D341Med (cell line): ENCODE measurements at places on chromosomes 3 and 15.

DNA sequence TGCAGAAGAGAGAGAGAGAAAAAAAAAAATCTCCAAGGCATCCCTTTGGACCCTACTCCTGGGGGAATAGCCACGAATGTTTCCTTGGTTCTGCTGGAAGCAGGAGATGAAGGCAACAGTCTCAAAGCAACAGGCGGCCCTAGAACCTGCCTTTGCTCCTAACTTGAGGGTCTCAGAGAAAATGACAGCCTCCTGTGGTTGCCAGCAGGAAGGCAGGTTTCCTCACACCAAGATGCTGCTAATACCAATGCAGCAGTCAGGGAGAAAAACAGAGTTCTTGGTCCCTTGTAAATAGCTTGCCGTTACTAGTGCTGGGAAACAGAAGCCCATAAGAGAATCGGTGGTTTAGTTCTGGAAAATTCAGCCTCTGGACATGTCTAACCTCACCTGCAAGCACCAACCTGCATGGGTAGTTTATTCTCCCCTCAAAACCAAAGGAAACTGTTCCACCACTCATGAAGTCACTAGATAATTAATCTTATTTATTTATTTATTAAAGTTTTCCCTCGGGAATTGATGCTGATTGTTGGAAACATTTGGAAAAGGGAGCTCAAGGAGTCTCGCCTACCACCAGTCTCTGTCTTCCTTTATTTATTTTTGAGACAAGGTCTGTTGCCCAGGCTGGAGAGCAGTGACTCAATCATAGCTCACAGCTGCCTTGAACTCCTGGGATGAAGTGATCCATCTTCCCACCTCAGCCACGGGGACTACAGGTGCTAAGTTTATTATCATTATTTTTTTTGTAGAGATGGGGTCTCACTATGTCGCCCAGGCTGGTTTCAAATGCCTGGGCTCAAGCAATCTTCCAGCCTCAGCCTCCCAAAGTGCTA is 883 bp upstream of the FRMD4B start:
- DNase-seq, result no peak

DNA sequence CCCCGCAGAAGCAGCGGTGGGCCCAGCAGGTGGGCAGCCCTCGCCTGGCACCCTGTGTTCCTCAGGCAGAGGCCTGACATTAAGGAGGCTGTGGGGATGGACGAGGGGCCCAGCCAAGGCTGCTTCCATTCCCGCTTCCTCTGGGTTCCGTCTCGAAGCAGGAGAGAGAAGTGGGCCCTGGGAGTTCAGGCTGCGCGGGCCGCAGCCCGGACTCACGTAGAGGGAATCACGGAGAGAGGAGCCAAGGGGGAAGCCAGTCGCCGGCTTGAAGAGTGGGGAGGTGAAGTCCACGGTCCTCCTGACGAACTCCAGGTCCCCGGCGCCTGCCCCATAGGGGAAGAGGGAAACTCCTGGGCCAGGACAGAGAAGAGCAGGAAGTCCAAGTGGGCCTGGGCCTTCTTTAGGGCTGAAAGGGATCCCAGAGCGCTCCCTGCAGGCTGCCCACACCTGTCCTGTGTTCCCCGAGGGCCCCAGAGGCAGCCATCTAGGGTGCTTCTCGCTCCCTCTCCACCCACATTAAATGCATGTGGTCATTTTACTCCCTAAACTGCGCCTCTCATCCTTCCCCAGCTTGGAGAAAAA is 37.7 kb downstream of the MUC4 start:
- DNase-seq, result peak; percentile 37

DNA sequence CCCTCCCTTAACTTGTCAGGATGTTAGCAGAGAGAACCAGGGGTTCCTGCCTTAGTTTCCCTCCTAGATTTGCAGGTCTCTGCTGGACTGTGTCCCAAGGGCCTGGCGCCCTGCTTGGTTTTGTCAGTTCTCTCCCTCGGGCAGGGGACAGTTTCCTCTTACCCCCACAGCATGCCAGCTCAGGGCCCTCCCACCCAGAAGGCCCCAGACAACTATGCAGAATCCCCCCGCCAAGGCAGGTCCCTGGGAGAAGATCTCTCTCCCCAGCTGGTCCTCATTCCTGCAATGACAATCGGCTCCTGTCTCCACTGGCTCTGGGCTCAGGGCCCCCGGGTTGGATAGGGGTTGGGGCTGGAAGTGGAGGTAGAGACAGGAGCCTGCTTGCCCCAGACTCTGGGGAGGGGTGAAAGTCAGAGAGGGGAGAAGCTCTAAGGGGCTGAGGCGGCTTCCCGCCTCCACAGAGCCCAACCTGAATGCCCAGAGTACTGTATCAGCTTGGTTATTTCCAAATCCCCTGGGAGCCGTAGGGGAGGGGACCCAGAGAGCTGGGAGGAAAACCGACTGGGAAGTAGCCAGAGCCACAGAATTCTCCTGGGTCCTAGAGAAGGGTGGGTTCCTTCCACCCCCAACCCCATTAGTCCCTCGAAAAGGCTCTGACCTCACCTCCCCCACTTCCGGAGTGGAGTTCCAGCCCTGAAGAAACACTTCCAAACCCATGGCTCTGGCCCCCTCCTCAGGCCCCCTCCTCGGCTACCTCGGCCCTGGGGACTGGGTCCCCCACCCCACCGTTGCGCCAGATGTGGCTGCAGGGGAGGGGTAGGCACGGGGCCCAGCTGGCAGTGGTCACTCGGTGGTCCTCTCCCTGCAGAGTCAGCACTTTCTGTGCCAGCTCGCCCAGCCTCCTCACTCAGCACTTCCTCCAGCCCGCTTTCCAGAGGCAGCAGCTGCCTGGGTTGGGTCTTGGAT is 3.8 kb upstream of the LOXL1 start:
- DNase-seq, result no peak

DNA sequence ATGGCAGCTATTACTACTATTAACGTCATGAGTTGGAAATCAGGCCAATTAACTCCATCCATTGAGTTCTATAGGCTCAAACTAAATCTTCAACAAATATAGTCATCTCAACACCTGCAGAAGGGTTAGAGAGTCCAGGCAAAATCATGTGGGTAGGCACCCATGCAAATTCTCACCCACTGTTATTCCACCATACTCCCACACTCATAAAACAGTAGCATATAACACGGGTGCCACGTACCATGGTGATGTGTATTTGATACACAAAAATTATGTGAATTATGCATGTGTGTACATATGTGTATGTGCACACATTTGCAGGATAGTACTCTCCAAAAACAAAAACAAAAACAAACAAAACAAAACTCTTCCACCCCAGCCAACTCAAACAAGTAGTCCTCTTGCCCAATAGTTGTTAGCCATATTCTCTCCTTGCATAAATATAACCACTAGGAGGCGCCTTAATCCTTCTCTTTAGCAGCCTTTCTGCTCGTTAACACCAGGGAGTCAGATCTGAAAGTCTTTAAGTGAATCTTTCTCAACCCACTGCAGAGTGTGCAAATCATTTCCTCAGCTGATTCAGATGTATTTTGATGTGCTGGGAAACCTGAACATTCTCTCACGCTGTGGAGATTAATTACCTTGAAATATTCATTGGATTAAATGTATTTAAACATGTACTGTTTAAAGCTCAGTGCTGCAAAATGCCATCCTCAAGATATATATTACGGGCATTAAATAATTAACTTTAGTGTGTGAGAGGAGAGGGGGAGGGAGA is 38.0 kb upstream of the COPB2 start:
- peak; percentile 67 for DNase-seq

DNA sequence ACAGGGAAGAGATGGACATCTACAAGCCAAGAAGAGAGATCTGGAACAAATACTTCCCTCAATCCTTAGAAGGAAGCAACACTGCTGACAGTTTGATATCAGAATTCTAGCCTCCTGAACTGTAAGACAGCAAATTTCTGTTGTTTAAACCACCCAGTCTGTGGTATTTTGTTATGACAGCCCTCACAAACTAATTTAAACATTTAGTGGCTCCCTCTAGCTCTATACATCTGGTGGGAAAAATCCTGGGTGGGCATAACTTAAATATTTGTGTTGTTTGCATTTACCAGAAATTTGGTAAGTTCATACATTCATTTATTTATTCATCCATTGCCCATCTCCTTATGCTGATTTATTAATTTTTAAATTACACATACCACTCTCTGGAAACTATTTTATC is 62.5 kb upstream of the GSK3B start:
- no peak for DNase-seq

DNA sequence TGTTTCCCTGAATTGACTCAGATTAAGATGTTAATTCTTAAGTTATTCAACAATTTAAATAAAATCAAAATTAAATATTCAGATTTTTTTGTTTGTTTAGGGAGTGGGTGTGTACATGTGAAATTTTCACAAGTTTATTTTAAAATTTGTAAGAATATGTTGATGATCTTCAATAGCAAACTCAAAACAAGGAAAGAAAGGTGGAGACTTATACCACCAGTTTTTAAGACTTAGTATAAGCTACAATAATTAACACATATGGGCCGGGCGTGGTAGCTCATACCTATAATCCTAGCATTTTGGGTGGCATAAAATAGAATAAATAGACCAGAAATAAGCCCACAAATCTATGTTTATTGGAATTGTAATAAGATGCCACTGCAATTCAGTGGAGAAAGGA is 1084.5 kb downstream of the ROBO1 start:
- no peak for DNase-seq

DNA sequence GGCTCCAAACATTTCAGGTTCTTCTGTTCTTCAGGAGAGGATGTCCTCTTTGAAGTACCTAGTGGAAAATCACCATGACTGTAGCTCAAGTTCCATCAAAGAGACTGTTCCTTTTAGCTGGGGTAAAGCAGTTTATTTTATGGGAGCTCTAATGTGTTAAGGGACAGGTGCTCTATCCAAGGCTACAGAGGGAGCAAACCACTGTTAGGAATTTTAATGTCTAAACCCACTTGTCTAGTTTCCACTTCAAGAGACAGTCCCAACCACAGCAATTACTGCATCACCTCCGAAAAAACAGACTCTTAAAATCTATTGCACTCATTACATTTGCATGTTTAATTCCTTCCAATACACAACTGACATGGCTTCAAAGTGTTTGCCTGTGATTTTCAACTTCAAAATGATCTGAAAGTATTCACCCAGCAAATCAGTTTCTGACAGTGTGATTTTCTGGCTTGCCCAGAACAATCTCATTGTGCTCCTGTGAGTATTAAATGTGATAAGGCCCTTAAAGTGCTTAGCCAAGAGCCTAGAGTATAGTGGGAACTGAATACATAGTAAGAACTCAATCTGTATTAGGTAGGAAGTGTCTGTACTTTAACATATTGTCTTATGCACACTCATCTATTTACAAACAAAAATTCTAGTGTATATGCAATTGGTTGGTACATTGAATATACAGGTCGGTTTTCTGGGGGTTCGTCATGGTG is 266.5 kb upstream of the CCDC54 start:
- no peak for DNase-seq

- no peak for DNase-seq
Measured at GRCh38 chr3:147962408-147963164, 553.4 kb downstream of the ZIC1 start.

GRCh38 chr15:71332431-71333004 is 217.2 kb downstream of the THSD4 start:
- DNase-seq, result no peak

DNA sequence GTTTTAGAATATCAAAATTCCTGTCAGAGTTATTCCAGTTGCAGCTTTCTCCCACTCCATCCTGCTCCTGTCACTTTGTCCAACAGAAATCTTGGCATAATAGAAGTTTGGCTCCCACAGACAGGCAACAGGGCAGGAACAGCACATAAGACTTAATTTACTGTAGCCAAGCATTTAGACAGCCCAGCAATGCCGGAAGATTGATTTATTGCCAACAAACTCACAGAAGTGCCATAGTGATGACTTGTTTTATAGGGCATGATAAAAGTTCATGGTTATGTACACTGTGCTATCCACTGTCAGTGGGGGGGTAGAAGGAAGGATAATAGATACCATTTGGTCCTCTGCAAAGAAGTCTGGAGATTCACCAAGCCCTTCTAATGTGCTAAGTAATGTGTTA is 98.3 kb upstream of the CBLB start:
- DNase-seq, result peak; percentile 30

DNA sequence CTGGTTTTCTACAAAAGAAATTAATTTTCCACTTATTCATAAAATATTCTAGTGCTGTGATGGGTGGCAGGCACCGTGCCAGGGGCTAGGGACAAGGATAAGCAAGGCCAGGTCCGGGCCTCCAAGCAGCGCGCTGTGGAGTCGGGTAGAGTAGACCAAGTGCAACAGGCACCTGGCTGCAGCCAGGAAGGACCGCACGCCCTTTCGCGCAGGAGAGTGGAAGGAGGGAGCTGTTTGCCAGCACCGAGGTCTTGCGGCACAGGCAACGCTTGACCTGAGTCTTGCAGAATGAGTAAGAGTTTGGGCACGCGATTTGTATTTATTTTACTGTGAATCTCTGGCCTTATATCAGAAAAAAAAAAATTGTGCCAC is at the start of gene CASR:
Gene CASR (plus strand): TSS at position 148 of the 372 bp plus-strand sequence. CDS start 70,522 bp downstream, outside the sequence.
- DNase-seq, result peak; percentile 40

DNA sequence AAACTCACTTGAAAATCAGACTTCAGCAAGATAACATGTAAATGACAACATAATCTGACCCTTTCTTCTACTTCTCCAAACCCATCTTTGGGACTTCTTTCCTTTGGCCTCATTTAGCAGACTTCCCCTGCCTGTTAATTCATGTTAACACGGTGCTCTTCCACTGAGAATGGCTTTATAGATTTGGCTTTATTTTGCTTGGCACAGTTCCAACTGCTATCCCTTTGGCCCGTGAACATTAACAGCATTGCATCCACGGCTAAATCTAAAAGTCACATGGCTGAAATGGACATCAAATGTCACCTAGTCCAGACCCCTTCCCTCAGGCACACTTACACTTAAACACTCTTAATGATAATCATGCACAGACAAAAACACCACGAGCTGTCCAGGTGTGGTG is 3.8 kb downstream of the ZMAT3 start:
- DNase-seq, result no peak

GRCh38 chr3:119642746-119643473 is 17.5 kb downstream of the POPDC2 start:
- no peak for DNase-seq

DNA sequence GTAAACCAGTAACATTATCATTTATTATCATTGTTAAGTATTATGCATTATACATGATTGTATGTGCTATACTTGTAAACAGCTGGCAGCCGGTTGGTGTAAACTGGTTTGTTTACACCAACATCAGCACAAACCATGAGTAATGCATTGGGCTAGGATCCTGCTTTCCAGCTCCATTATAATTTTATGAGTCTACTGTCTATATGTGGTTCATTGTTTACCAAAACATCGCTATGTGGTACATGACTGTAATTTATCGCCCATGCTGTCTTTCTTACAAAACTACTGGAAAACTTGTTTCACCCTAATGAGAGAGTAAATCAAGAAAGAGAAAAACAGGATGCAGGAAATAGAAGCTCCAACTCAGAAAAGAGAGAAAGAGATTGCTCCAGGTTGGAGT is 224.8 kb upstream of the CBLB start:
- no peak for DNase-seq

GRCh38 chr3:26353097-26353496 is 269.5 kb upstream of the LRRC3B start:
- DNase-seq, result no peak

- no peak for DNase-seq
Measured at GRCh38 chr3:56796202-56796601, 5.5 kb downstream of the ARHGEF3 start.

GRCh38 chr3:87218560-87218959 is 8.5 kb upstream of the CHMP2B start:
- no peak for DNase-seq

- DNase-seq, result no peak
Measured at GRCh38 chr3:10625323-10625722, 119.9 kb upstream of the ATP2B2 start.
